GM23338 (cell line): ENCODE measurements at places on chromosomes 16 and 17.

GRCh38 chr17:12522336-12522735 lies 143.4 kb upstream of the MYOCD start:
- no peak for DNase-seq

GRCh38 chr16:87636050-87636684 lies 33.9 kb downstream of the JPH3 start:
- DNase-seq = peak; percentile 92

GRCh38 chr17:17200311-17200710 lies 5.8 kb downstream of the PLD6 start:
- no peak for DNase-seq

DNA sequence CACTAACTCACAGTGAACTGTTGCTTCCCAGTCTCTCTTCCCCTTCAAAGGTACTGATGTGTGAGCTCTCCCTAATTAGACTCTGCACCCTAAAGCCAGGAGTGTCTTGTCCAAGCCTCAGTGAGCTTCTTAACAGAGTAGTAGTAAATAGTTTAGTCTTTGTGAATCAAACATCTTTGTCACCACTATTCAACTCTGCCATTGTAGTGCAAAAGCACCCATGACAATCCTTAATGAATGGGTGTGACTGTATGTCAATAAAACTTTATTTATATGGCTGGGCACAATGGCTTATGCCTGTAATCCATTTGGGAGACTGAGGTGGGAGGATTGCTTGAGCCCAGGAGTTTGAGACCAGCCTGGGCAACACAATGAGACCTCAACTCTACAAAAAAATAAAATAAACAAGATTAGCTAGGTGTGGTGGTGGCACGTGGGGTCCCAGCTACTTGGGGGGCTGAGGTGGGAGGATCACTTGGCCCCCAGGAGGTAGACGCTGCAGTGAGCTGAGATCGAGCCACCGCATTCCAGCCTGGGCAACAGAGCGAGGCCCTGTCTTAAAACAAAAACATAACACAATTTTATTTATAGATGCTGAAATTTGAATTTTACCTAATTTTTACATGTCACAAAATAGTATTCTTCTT lies 45.5 kb upstream of the TNRC6A start:
- peak; percentile 54 for DNase-seq

GRCh38 chr17:76700617-76701470 lies 9.9 kb downstream of the MXRA7 start:
- DNase-seq = peak; percentile 66

- no peak for DNase-seq
Observed at GRCh38 chr16:56848955-56849689, 15.9 kb upstream of the SLC12A3 start.

DNA sequence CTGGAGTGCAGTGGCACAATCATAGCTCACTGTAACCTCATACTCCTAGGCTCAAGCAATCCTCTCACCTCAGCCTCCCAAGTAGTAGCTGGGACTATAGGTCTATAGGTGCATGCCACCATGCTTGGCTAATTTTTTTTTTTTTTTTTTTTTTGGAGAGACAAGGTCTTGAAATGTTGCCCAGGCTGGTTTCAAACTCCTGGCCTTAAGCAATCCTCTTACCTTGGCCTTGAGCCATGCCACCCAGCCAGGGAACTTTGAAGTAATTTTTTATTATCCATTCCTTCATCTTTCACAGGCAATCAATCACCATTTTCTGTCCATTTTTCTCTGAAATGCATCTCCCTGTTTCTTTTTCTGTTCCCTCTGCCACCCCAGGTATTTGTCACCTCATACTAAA lies 6.3 kb upstream of the PSMD7 start:
- no peak for DNase-seq
